ENCODE measurements at places on chromosomes 7 and 10.

DNA sequence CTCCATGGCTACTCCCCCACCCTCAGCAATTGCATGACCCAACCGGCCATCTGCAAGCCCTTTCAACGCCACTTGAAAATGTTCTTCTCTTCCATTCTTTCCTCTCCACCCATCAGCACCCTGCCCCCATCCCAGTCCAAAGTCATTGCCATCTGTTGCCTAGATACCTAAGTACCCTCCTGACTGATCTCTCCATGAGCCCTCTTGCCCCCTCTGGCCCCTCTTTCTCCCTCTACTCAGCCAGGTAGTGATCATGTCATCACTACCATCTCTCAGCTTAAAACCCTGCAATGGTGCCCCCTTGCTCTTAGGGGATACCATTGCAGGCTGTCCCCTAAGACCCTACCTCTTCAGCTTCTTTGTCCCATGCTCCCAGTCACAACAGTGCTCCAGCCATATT is 30.5 kb upstream of the BTRC start:
- DNase-seq: no peak

DNA sequence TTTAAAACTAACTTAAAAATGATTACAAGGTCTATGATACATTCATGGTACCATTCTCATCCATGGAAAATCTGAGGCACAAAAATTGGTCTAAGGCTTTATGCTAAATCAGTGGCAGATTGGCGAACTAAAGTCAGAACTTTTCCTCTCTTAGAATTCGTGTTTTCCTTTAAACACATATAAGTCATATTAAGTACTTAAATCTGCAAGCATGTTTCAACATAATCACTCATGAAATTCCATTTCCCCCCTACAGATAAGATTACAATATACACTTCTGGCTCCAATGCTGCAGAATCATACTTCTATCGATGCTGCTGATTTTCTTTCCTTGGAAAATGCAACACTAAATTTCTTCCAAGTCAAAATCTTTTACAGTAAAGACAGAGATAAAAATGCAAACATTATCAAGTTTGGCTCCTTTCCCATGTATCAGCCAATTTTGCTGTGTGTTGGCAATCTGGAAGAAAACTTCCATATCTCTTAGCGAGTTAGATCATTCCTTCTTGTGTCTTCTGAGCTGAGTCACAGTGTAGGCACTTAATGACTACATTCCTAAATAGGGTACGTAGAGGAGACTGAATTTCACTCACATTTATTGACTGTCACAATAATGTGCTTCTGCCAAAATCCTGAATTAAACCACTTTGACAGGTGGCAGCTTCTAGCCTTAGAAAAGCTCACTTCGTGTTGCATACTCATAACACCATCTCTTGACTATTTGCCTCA is 76.4 kb upstream of the LRRC17 start:
- DNase-seq: no peak

DNA sequence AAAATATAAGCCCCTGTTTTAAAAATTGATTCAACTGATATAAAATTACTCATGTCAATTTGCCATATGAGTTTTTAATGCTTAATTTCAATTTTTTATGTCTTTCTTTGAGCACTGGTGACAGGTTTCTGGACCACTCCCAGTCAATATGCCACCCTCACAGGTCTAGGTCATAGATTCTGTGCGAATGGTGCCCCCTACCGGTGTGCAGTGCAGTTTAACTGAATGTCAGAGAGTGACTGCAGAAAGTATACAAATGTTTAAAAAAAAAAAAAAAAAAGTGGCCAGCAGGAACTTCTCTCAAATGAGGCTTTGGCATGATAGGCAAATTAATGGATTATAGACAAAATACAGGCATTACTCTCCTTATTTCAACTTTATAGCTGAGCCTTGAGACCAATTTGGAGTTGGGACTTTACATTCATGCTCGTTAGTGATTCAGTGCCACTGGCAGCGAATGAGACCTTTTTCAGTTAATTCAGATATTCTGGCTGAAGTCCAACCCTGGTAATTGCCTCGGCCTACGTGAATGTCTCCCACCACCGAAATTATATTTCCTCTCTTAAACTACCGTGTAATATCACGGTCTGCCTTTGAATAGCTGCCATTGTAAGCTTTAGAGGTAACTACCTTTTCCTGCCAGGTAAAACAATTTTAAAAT is 427.6 kb downstream of the PHTF2 start:
- DNase-seq: no peak

GRCh38 chr10:119282446-119282845 is 75.1 kb downstream of the GRK5 start:
- no peak for DNase-seq

DNA sequence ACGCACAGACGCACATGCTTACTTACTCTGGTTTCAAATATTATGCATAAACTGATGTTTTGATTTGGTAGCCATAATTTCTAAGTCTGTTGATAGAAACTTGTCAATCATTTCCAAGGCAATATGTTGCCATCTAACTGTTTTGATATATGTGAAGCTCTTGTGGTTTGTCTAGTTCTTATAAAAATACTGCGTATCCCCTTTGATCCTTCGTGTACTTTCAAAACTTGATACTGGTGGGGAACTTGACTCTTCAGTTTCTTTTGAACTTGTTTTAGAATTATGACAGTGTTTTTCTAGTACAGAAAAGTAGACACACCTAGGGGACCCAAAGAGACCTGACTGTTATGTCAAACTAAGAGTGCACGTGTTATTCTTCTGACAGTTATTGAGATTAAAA is 708.0 kb downstream of the LRMDA start:
- DNase-seq: no peak

GRCh38 chr7:23470330-23471105 is at the start of gene IGF2BP3:
TSS of gene IGF2BP3 (minus strand) at chr7:23470491. CDS start at chr7:23470110, 381 bp downstream.
- no peak for DNase-seq

DNA sequence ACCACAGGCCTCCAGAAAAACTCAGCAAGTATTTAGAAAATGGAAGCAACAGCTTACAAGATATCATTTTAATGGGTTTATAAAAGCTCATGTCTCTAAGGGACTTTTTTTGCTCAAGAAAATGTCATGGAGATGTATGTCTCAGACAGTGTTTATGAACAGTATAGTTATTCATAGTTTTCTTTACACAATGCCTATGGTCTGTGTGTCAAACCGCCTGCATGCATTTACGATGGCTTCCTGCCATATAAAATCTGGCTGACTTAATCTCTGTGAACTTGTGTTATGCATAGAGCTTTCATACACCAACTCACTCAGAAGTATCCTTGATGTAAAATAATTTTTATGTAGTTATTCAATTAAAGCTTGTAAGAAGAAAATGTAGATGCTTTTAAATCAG is 1314.2 kb upstream of the LRRTM3 start:
- no peak for DNase-seq

DNA sequence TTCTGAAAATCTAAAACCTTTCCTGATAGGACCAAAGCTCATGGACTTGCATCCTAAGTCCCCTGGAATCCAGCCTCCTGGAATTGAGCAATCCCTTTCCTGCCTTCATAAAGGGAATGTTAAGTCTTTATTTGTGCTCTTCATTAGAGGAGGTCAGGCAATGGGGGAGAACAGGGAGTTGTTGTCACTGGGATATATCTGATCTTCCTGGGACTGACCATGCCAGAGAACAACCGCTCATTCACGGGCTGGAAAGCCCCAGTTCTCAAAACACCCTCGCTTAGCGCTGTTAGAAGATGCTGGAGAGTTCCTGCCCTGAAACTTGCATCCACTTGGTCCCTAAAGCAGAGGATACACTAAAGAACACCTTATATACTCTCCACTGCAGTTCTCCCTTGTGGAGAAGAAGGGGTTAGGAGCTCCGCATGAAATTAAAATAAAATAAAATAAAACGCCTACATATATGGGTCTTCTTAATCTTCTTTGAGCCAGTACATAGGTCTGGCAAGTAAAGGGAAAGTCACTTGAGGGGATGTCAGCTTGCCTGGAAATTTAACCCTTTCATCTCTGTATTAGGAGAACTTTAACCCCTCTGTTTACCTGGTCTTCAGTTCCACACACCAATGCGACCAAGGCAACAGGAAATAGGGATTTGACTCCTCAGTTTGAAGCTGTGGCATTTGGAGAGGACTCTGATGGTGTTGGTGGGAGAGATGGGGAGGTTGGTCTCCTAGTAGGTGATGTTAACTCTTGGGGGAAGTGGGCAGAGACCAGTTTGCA is 1.2 kb downstream of the SORCS1 start:
- no peak for DNase-seq

DNA sequence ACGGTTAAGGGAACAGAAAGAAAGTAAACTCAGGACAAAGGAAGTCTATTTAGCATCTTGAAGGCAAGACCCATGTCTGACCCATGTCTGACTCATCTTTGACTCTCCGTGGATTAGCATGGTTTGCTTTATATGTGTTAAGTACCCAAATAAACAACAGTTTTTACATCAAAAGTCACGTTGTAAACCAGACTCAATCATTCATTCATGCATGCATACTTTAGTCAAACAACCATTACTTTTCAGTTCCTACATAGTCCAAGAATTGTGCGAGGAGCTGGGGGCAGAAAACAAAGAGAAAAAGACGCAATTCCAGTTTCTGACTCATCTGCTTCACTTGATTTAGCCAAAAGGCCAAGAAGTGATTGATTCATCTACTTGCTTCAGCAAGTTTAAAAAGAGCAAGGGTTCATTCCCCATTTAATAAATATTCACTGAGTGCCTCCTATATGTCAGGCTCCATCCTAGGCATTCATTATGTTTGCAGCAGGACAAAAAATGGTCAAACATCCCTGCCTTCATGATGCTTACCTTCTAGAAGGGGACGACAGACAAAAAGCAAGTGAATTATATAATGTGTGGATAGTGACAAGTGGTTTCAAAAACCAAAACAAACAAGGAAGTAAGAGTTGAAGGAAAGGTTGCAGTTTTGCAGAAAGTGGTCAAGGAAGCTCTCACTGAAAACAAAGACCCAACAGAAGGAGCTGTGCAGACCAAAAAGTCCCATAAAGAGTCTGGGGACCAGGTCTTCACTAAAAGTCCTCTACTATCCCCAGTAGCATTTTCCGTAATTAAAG is 116.2 kb downstream of the FAM107B start:
- no peak for DNase-seq

GRCh38 chr10:76017026-76017732 is 585.8 kb downstream of the LRMDA start:
- no peak for DNase-seq

DNA sequence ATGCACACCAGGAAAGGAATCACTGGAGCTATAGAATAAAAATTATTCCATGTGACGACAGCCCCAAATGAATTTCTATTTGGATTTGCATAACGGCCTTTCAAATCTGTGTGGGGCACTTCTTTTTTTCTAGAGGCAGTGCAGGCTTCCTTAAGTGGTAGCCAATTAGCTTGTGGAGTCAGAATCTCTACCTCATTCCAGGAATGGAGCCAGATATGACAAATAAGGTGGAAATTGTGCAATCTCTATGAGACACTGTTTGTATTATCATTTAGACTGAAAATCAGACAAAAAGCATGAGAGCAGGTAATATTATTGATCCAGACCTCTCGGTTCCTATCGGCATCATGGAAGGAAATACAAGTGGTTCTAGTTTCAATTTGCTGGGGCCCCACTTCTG is 78.7 kb downstream of the BEND7 start:
- DNase-seq: no peak

- no peak for DNase-seq
These were observed 30.4 kb downstream of the DDC start for GRCh38 chr7:50534690-50535290.

GRCh38 chr7:139899328-139899955 is 70.4 kb downstream of the TBXAS1 start:
- no peak for DNase-seq

GRCh38 chr10:10730471-10731043 is 287.1 kb upstream of the CELF2 start:
- no peak for DNase-seq

- DNase-seq: no peak
These were observed 51.5 kb downstream of the DOCK1 start for GRCh38 chr10:126956712-126957108.

DNA sequence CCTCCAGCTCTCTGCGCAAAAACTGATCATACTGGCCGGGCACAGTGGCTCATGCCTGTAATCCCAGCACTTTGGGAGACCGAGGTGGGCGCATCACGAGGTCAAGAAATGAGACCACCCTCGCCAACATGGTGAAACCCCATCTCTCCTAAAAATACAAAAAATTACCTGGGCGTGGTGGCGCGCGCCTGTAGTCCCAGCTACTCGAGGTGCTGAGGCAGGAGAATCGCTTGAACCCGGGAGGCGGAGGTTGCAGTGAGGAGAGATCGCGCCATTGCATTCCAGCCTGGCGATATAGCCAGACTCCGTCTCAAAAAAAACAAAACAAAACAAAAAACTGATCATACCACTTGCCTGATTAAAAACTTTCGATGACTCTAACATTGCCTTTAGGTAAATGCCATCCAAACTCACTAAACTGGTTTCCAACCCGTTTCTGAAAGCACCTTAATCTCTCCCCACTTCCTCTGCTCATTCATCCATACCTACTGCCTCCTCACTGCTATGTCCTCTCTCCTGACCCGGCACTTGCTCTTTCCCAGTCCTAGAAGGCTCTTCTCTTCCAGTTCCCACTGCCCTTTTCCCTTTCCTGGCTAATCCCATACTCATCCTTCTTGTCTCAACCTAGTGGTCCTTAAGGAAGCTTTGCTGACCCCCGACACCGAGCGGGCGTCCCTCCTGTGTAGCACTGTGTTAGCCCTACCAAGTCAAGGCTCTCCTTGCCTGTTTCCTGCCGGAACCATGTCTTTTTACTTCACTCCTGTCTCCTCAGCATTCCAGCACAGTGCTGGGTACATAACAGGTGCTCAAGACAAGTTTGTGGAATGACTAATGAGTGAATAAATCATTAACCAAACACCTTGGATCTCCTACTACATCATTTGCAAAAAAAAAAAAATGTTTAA is 686 bp upstream of the MIOS start:
- DNase-seq: no peak

GRCh38 chr7:29884399-29885272 is 78.3 kb downstream of the WIPF3 start:
- no peak for DNase-seq

DNA sequence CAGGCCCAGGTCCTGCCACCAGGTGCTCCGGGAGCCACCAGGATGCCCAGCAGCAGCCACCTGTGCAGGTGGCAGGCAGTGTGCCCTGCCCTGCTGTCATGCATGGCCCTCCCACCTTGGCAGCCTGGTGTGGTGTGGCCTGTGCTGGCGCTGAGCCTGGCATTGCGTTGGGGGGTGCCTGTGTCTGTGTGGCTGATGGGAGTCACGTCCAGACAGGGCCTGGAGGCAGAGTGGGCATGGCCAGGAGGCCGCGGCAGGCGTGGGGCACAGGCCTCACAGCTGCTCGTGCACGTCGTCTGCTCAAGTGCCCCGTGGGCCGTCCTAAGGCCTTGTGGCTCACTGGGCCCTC is 8.7 kb downstream of the TTYH3 start:
- no peak for DNase-seq

- DNase-seq: no peak
These were observed 30.5 kb downstream of the JAKMIP3 start for GRCh38 chr10:132096223-132096622.

DNA sequence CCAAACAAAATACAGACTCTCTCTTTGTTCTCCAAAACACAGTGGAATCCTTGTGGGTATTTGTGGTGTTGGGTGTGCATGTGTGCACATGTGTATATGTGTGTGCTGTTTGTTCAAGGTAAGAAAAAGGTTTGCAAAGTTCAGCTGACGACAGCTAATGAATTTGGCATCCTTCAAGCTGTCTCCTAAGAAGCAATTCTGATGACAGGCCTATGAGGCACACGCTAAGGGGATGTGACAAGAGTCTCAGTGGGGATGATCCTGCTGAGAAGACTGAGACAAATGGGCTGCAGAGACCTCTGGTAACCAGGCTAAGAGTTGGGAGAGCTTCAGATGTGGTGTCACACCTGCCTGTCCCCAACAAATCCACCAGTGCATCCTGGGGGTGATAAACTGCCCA is 26.5 kb upstream of the CELF2 start:
- DNase-seq: no peak

- DNase-seq: no peak
These were observed 11.0 kb upstream of the NUB1 start for GRCh38 chr7:151330661-151331060.
